Panc1 (cell line): ENCODE measurements at places on chromosomes 11 and 22.

- no peak for DNase-seq
- no peak overlapping the region for H3K27ac ChIP-seq
- peaks cover 6% of the 10 kb centered on the region; the same call in 1 of the 2 replicates for H3K36me3 ChIP-seq
- H3K4me1 ChIP-seq: peaks cover 32% of the 10 kb centered on the region
- no peaks in the 10 kb centered on the region for H3K27me3 ChIP-seq
Measured at GRCh38 chr11:75565221-75565814, 3.3 kb downstream of the SERPINH1 start.

- no peak overlapping the region for H3K4me3 ChIP-seq
- H3K4me1 ChIP-seq: peaks cover 14% of the 10 kb centered on the region
- no peaks in the 10 kb centered on the region for H3K27me3 ChIP-seq
- no peak for DNase-seq
- no peak overlapping the region for H3K27ac ChIP-seq
- no peaks in the 10 kb centered on the region for H3K36me3 ChIP-seq
Measured at GRCh38 chr11:65927904-65928397, 8.7 kb downstream of the DRAP1 start.

GRCh38 chr11:81673001-81673400 is 1060.7 kb downstream of the FAM181B start:
- no peaks in the 10 kb centered on the region for H3K4me1 ChIP-seq
- H3K36me3 ChIP-seq: no peaks in the 10 kb centered on the region
- H3K27ac ChIP-seq: no peak overlapping the region
- H3K4me3 ChIP-seq: no peak overlapping the region

DNA sequence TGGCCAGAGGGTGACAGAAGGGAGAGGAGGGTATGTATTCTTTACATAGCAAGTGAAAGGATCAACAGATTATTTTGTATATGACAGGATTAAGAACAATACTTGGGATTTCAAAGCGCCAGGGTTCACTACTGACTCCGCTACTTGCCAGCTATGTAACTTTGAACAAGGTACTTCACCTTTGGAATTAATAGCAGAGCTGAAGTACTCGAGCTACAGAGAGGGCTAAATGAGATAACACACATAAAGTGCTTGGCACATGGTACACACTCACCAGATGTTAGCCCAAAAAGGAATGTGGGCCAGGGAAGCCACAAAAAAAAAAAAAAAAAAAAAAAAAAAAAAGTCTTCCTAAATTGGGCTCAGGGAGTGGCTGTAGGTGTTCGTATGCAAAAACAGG is 408.4 kb downstream of the BUD13 start:
- H3K4me1 ChIP-seq: no peaks in the 10 kb centered on the region
- H3K27ac ChIP-seq: no peak overlapping the region
- DNase-seq: no peak
- H3K4me3 ChIP-seq: no peak overlapping the region

DNA sequence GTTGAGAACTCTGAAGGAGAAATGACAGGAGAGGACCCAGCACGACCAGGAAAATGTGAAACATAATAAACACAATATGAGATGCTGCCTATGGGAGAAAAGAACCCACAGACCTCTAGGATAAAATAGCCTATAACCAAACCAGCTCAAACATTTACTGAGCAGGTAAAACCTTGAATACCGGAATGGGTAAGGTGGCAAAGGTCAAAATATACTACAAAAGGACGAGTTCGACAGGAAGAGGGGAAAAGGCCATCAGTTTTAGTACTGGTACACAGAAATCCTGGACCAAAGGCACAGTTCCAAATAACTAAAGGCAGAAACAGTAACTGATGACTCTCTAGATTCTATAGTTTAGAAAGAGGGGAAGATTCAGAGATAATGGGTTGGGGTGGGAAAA is 96.3 kb downstream of the AMBRA1 start:
- no peaks in the 10 kb centered on the region; the same call in 1 of the 2 replicates for H3K36me3 ChIP-seq
- no peaks in the 10 kb centered on the region for H3K27me3 ChIP-seq
- no peak overlapping the region for H3K27ac ChIP-seq
- DNase-seq: no peak
- H3K4me1 ChIP-seq: no peaks in the 10 kb centered on the region
- no peak overlapping the region for H3K4me3 ChIP-seq

- no peak overlapping the region for H3K4me3 ChIP-seq
- no peaks in the 10 kb centered on the region for H3K36me3 ChIP-seq
- H3K27me3 ChIP-seq: no peaks in the 10 kb centered on the region
- no peak overlapping the region for H3K27ac ChIP-seq
- no peak for DNase-seq
- no peaks in the 10 kb centered on the region for H3K4me1 ChIP-seq
Measured at GRCh38 chr11:109522116-109522755, 100.2 kb downstream of the C11orf87 start.

DNA sequence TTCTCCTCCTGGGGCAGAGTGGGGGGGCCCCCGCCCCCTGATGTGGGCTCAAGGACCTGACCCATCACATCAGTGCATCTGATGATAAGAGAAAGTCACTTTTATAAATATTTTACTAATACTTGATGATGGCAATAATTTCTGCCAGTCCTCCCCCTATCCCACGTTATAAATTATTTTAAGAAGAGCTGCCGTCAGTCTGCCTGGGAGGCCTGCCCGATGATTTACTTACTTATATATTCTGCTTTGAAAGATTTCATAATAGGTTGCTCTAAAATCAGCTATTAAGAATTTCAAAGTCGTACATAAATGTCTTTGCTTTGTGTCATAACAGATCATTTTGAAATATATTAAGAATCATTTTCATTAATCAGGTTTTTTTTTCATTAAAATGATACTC is 58.8 kb downstream of the MYO18B start:
- DNase-seq: no peak
- H3K27ac ChIP-seq: no peak overlapping the region
- no peaks in the 10 kb centered on the region for H3K4me1 ChIP-seq

GRCh38 chr11:111733611-111734088 is 32.5 kb downstream of the PPP2R1B start:
- no peak overlapping the region for H3K27ac ChIP-seq
- H3K4me1 ChIP-seq: peaks cover 9% of the 10 kb centered on the region; the same call in 1 of the 2 replicates
- H3K36me3 ChIP-seq: no peaks in the 10 kb centered on the region
- H3K27me3 ChIP-seq: no peaks in the 10 kb centered on the region

- H3K4me1 ChIP-seq: no peaks in the 10 kb centered on the region; the same call in 1 of the 2 replicates
- H3K36me3 ChIP-seq: no peaks in the 10 kb centered on the region
- no peaks in the 10 kb centered on the region for H3K27me3 ChIP-seq
- H3K4me3 ChIP-seq: no peak overlapping the region
- no peak for DNase-seq
- H3K27ac ChIP-seq: no peak overlapping the region
Measured at GRCh38 chr11:16795146-16795545, 56.7 kb downstream of the C11orf58 start.

DNA sequence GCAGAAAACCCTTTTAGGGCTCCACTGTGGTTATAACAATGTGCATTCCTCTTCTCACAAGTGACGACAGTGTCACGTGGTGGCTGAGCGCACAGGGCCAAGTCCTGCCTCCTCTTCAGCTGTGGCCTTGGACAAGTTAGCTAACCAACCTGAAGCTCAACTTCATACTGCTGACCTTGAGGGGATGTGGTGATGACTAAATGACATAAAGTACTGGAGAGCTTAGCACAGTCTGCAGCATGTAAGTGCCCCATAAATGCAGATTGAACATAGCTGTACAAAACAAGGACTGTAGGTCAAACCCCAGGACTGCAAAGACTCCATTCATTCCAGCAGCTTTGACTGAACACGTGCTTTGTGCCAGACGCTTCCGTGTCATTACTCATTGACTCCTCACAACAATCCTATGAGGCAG is 20.1 kb upstream of the MRGPRX2 start:
- H3K4me1 ChIP-seq: no peaks in the 10 kb centered on the region; the same call in 1 of the 2 replicates
- no peak overlapping the region for H3K4me3 ChIP-seq
